Astrocyte of the hippocampus (primary cell): ENCODE measurements at places on chromosomes 7 and 10.
A peak's percentile ranks its signal among the peaks of the same experiment; 100 is the strongest.

DNA sequence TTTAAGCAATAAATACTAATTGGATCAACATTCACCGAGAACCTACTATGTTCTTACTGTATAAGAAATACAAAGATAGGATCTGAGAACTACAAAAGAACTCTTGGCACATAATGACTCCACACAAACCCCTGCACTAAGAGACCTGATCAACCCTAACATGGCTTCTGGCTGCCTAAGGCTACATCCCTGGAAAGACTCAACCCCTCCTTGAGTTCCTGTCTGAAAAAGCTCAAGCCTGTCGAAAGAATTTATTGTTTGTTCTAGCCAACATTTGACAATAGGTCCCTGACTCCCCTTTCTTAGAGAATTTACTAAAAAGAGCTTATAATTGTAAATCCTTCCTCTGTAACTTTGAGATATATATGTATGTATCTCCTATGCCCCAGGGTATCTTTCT lies 125.3 kb upstream of the SGCE start:
- no peak for DNase-seq

DNA sequence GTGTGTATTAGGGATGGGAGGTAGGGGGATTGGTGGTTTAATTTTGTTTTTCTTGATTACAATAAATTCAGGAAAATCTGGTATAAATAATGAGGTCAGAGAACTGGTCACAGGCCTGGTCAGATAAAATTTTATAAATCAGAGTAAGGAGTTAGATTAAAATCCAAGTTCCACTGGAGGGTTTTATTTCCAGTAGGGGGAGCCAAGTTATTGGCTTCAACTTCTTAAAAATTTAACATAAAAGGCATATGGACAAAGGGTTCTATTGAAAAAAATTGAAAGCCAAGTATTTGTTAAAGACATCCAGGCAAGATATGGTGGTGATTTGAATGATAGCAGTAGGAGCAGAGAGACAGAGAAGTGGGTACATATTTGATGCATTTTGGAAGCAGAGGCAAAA lies 763.3 kb downstream of the SORCS1 start:
- peak; percentile 28 for DNase-seq

DNA sequence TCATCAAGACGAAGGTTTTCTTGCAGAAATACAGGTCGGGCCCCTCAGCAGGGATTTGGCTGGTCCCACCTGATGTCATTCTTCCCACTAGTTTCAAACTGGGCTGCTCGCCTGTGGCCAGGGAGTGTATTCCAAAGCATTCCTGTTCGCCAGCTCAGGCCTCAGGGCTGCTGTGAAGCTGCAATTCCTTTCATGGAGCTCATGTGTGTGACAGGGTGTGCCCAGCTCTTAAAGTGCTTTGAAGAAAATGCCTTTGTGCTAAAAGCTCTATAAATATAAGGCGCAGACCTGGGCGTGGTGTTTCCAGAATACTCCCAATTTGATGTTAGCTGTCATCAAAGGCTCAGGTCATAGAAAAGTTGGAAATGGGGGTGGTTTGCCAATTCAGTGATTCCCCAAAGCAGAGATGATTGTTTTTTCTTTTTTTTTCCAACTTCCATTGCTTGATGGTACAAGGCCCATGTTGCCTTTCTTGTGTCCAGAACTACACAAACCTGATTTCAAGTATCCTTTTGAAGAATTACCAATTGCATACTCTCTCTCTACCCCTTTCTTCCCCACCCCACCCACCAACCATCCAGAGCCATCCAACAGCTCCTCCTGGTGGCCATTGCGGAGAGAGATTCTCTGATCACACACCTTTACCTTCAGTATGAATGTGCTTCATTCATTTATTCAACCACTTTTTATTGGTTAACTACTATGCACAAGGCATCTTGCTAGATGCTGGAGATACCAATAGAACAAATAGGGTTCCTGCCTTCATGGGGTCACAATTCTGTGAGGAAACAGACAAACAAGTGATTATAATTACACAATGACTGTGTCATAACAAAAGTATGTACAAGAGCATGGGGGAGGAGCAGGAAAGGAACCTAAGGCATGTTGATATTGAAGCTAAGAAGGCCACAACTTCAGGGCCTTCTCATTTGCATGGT lies 297.3 kb upstream of the LYZL1 start:
- DNase-seq, result peak; percentile 94

- no peak for DNase-seq
Measured at GRCh38 chr10:14370894-14371293, 40.2 kb upstream of the FRMD4A start.

- peak; percentile 90 for DNase-seq
Measured at GRCh38 chr10:114632869-114633715, 25.0 kb downstream of the ABLIM1 start.

GRCh38 chr7:115340828-115341227 lies 418.9 kb downstream of the MDFIC start:
- peak; percentile 76 for DNase-seq

DNA sequence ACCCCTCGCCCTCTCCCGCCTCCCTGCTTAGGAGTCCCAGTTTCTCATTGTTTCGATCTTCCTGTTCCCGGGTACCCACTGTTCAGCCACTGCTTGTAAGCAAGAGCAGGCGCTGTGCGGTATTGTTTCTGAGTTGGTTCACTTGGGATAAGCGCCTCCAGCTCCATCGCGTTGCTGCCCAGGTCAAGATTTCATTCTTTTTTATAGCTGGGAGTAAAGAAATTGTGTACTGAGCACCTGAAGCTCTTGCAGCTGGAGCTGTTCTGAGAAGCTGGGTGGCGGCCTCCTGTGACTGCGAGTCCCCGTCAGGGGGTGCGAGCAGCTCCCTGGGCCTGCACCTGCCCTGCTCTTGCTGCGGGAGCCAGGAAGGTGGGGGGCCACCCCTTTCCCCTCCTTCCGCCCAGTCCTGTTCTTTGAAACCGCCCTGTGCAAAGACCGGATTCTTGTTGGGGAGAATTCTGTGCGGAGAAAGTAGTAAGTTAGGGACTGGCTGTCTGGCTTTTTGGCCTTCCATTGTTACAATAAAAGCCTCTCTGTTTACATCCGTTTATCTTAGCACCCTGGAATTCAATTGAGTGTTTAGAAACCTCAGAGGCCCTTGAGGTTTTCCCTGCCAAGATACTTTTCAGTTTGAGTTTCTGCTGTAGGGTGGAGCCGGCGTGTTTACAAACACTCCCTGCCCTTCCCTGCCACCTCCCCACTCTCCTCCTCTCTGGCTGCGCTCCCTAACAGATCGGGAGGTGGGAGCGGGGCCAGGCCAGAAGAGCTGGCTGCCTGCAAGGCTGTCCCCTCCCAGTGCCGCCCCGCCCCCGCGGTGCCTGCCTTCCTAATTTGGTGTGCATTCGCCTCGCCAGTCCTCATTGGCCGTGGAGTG lies 30.8 kb upstream of the AP5Z1 start:
- peak; percentile 100 for DNase-seq
